Brain pericyte (primary cell): ENCODE measurements at places on chromosomes 13 and 19.

DNA sequence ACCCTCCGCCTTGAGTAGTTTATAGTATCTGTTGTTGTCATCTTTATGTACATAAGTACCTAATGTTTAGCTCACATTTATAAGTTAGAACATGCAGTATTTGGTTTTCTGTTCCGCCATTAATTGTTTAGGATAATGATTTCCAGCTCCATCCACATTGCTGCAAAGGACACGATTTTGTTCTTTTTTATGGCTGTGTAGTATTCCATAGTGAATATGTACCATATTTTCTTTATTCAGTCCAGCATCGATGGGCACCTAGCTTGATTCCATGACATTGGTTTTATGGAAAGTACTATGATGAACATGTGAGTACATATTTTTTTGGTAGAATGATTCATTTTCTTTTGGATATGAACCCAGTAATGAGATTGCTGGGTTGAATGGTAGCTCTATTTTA, 174.4 kb upstream of the SPRY2 start:
- no peak for DNase-seq

DNA sequence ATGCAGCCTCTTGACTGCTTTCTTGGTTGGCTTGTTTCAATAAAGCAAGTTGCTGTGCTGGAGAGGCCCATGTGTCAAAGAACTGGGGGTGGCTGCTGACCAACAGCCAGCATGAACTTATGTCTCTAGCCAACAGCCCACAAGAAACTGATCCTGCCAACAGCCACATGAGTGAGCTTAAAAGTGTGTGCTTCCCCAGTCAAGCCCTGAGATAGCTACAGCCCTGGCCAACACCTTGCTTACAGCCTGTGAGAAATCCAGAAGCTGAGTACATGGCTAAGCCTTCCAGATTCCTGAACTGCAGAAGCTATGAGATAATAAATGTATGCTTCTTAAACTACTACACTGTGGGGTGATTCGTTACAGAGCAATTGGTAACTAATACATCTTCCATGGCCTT, 38.9 kb upstream of the IPO5 start:
- no peak for DNase-seq

DNA sequence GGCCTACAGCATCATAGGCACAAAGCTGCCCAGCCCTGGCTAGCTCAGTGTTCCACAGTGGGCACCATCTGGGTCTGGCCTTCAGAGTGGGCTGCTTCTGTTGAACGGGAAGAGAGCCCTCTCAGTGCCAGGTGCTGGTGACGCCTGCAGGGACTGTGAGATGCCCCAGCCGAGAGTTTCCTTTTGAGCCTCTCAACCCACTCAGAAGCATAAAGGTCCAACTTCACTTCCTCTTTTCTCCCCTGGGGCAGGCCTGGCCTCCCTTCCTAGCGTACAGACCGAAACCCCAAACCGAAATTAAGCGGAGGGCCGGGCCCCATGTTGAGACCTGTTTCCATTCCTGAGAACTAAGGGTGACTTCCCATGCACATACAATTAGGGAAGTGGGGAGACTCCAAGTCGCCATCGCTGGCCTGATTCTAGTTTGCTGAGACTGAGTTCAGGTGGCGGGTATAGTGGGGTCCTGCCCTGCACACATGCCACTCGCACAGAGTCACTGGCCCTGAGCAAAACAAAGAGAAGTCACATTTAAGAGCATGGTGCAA, 6.9 kb downstream of the RAB8A start:
- no peak for DNase-seq

- no peak for DNase-seq
Observed at GRCh38 chr19:50564229-50565105, 3.8 kb downstream of the LRRC4B start.
